Lower leg skin (tissue), 4 donors: ENCODE measurements at places on chromosomes 12 and 14.

GRCh38 chr12:26823390-26823789 is 9.6 kb downstream of the ITPR2 start:
- no peak for DNase-seq

- DNase-seq, result no peak
Measured at GRCh38 chr12:66971816-66972215, 292.9 kb upstream of the GRIP1 start.

DNA sequence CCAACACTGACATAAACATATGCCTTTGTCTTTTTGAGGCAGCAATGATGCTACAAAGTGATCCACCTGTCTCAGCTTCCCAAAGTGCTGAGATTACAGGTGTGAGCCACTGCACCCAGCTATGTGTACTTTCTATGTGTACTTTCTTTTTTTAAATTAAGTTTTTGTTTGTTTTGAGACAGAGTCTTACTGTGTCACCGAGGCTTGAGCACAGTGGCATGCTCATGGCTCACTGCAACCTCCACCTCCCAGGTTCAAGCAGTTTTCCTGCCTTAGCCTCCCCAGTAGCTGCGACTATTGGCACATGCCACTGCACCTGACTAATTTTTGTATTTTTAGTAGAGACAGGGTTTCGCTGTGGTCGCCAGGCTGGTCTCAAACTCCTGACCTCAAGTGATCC is 172.5 kb upstream of the ALG10B start:
- no peak for DNase-seq

- DNase-seq, result no peak
Measured at GRCh38 chr14:61599942-61600341, 95.4 kb upstream of the HIF1A start.

- DNase-seq, result no peak
Measured at GRCh38 chr14:105519946-105520698, 6.3 kb upstream of the TMEM121 start.

GRCh38 chr12:46371718-46372543 is 642 bp downstream of the SLC38A2 start:
- peak; percentile 95 for DNase-seq

DNA sequence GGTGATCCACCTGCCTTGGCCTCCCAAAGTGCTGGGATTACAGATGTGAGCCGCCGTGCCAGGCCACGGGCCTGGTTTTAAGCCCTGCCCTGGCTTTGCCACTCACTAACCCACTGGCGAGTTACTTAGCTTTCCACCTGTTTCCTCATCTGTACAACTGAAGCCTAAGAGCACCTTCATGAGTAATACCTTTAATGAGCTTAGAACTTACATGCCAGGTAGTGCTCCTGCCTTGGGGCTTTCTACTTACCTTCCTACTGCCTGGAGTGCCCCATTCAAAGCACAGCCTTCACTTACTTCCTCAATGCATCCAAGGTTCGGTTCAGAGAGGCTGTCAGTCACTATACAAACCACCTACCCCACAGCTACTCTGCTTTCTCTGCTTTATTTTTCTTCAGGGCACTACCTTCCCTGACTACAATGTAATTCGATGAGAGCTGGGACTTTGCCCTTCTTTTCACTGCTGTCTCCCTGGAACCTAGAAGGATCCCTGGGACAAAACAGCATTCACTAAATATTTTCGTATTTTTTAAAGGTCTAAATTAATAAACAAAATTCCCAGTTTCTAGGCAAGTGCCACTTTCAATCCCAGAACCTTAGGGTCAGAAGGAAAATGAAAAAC is 13.8 kb downstream of the ZCCHC8 start:
- no peak for DNase-seq

GRCh38 chr12:106080041-106080790 is 58.5 kb downstream of the NUAK1 start:
- DNase-seq, result peak; percentile 65

DNA sequence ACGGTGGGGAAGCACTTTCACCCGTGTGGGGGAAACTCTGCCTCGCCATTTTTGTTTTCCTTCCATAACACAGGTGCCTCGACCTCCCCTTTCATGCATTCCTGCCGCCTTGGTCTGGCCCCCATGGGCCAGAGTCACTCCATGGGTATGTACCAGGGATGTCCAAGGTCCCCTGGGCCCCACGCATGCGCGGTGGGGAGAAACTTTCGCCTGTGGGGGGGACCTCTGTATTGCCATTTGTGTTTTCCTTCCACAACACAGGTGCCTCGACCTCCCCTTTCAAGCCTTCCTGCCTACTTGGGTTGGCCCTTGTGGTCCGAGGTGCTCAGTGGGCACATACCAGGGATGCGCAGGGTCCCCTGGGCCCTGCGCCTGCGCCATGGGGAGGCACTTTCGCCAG is 345.8 kb downstream of the ALG10 start:
- no peak for DNase-seq

DNA sequence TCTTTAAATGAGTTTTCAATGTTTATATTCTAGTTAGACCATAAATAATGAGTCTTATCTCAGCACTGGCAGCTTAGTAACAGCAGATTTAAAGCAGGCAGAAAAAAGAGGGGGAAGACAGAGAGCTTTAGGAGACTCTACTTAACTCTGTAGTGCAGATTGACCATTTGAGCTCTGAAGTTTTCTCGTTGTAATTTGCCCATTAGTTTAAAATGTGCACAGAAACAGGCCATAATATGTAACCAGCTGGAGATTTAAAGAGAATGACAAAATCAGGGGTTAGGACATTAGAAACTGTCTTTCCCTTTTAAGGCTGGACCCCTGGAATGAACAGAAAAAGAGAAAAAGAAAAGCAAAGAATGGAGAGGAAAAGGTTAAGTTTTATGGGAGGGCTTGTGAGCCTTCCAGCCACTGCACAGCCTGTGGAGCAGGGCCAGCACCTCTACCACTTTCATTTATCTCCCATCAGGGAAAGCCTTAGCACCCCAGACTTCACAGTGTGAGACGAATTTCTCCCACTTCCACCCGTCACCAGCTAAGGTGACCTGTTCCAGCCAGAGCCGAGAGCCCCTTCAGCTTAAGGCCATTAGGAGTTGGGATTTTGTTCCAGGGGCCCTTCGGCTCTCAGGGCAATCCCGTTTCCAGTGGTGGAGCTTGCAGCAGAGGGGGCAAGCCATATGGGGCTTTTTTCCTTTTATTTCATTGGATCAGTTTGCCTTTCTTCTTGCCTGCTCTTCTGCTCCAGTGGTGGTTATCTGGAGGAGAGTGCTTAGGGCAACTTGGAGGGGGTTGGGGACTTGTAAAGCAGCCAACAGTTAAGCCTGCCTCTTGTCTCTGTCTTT is 8.0 kb downstream of the IL22 start:
- no peak for DNase-seq

- no peak for DNase-seq
Measured at GRCh38 chr12:68118096-68118755, 41.3 kb downstream of the IFNG start.

- DNase-seq, result no peak
Measured at GRCh38 chr12:30746190-30746589, 8.6 kb downstream of the CAPRIN2 start.

DNA sequence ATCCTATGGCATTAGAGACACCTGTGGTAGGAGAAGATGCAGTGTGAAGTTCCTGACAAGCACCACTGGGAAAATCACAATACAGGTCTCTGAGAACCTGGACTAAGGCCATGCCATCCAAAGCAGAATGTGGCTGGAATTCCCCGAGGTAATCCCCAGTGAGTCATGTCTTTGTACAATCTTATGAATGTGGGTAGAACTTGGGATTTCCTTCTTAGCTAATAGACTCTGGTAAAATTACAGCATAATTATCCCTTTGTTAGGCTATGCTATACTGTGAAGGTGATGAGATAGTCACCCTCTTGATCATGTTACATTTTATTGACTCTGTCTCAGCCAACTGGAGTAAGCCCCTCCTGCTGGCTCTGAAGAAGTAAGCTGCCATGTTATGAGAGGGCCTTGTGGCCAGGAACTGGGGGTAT is 224.3 kb upstream of the DCN start:
- no peak for DNase-seq

DNA sequence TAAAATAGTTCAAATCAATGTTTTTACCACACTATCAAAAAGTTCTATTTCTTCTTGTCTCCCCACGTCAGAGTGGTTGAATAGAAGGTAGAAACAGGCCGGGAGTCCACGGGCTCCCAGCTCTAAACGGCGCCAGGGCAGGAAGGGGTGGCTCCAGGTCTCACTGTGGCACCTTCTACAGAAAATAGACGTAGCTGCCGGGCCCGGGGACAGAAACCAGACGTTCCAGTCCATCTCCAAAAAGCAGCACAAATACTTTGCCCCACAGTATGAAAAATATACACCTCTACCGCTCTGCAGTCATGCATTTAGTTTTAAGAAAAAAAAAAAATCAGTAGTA is 30.9 kb downstream of the CCNK start:
- no peak for DNase-seq

DNA sequence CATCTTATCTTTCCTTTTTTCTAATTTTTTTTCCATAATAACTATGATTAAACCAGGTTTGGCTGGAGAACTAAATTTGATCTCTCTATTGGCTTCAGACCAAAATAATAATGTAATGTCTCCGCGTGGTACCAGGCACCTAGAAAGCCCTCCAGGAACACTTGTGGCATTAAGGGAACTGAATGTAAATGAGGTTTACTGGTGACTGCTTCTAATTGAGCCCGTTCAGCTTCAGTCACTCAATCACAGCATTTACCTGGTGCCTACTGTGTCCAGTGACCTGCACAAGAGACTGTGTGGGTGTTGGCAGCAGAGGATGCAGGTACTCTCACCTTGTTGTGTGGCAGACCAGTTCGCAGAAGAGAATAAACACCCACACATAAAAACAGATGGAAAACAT is 302.5 kb downstream of the DPF3 start:
- no peak for DNase-seq

DNA sequence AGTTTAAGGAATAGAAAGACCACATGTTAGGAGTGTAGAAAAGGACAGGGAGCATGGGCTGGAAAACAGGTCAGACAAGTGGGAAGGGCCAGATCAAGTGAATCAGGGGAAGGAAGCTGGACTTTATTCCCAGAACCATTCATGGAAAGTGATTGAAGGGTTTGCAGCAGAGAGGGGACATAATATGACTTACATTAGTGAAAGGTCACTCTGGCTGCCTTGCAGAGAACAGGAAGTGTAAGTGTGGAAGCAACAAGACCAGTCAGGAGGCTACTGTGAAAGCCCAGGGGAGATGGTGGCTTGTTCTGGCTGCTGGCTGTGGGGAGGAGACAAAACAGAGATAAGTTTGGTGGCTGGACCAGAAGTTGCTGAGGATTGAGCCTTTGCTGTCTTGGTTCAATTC is 69.1 kb downstream of the VCPKMT start:
- DNase-seq, result no peak

GRCh38 chr12:120429368-120429767 is 8.5 kb upstream of the COX6A1 start:
- DNase-seq, result no peak

DNA sequence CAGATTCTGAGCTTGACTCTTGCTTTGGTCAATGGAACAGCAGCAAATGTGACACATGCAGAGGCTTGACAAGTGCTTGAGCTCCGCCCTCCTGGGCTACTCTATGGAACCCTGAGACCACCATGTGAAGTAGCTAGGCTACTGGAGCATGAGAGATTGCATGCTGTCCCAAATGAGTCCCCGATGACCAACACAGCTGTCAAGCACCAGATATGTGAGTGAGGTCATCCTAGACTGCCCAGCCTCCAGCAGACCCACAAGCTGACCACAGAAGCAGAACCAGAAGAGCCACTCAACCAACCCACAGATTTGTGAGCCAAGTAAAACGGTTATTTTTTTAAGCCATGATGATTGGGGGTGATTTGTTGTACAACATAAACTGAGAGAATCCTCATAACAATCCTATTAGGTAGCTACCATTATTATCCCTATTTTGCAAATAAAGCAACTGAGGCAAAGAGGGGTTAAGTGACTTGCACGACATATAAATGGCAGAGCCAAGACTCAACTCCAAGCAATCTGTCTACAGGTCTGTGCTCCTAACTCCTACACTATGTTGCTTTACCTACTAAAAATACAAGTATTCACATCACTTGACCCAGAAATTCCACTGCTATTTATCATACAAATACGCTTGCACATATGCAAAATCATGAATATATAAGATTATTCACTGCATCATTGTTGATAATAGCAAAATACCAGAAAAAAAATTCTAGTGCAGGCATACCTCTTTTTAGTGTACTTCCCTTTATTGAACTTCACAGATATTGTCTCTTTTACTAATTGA is 136.2 kb downstream of the NDUFA12 start:
- DNase-seq, result no peak

- no peak for DNase-seq
Measured at GRCh38 chr12:120620624-120621023, 19.8 kb upstream of the CABP1 start.

DNA sequence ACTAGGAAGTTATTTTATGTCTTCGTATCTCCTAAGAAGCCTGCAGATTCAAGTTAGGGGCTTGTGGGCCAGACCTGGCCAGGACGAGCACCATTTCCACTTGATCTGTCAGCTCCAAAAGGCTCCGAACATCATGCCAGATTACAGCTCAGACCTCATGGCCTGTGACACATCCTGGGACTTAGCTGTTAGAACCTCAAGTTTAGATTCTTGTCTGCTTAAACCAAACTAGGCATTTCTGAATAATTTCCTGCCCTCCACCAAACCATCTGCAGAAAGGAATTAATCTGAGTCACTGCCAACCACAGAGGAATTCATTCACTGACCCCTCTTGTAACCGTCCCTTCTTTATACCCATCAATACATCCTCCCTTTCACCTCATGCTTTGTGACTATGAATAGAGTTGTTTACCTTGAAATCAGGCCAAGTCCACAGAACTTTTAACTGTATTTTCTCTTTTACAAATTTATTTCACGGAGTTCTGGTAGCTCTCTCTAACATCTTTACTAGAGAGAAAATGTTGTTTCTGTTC is 120.3 kb downstream of the FBXL14 start:
- no peak for DNase-seq

- no peak for DNase-seq
Measured at GRCh38 chr14:60773558-60773957, 39.0 kb downstream of the MNAT1 start.

DNA sequence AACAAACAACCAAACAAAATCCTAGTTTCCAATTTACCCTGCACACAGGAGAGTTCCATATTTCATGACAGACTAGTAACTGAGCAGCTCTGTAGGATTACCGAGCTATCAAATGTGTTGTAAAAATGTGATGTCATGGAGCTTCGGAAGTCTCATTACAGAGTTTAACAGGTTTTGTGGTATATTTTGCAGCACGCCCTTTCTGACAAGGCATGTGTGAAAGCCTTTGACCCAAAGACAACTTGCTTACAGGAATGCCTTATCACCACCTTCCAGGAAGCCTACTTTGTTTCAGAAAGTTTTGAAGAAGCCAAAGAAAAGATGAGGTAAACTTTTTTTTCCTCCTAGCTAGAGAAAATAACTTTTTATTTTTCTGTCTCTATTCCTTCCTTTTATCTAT is 92.4 kb downstream of the TPH2 start:
- DNase-seq, result no peak

- no peak for DNase-seq
Measured at GRCh38 chr12:43551279-43551970, 578 bp downstream of the ADAMTS20 start.
